ENCODE measurements at places on chromosomes 11 and 22.
A peak's percentile ranks its signal among the peaks of the same experiment; 100 is the strongest.

GRCh38 chr22:39545386-39546365 is 13.1 kb upstream of the RPS19BP1 start:
- no peak for DNase-seq

DNA sequence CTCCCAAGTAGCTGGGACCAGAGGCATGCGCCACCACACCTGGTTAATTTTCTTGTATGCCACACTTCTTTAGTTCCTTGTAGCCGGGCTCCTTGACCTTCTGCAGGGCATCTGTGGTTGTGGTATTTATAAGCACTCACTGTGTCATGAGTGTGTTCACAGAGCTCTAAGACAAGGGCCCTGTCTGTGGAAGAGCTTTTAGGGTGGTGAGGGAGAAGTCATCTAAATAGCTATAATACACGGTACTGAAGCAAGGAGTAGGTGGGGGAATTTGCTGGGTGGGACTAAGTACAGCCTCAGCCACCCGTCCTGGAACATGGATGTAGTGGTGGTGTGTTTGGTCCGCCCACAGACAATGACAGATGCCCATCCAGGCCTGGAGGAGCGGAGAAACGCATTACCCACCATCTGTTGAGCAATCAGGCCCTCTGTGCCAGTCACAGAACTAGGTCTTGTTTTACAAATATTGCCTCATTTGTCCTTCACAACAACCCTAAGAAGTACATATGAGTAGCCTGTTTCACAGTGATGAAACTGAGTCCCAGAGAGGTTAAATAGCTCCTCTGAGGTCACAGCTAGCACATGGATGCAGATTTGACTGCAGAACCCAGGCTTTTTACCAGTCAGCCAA is 10.1 kb downstream of the ACO2 start:
- DNase-seq: no peak

GRCh38 chr11:59261150-59261549 is 48.4 kb upstream of the MPEG1 start:
- DNase-seq: no peak

DNA sequence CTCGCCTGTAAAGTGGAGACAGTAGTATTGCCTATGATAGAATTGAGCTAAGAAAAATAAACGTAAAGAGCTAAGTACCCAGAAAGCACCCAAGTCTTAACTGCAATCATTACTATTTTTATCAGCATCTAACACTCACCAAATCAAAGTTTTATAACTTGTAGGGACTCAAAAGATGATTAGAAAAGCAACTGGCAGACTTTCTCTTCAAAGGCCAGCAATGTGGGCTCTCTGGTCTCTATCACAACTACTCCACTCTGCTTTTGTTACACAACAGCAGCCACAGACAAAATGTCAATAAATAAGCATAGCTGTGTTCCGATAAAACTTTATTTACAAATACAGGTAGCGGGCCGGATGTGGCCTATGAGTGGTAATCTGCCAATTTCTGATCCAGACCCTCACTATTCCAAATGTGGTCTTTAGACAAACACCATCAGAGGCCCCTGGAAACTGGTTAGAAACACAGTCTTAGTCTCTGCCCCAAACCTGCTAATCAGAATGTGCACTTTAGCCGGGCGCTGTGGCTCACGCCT is 8.2 kb downstream of the TPST2 start:
- no peak for DNase-seq

DNA sequence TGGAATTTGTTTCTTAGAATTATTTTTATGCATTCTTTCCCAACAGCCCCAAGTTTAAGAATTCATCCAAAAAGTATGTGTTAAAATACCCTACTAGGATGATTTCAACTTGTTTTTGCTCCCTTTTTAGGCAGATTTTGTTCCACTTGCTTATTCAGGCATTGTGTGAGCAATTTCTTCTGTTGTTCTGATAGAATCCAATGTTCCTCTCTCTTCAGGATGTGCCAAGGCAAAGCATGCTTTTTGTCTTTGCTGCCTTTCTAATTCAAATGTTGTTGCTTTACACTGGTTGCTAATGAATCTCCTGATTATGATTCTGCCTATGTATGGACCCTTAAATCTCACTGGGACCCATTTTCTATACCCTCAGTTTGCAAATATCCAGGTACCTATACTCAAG is 131.2 kb upstream of the ARHGAP42 start:
- DNase-seq: no peak

GRCh38 chr11:76276781-76277155 is 70.5 kb upstream of the WNT11 start:
- no peak for DNase-seq

DNA sequence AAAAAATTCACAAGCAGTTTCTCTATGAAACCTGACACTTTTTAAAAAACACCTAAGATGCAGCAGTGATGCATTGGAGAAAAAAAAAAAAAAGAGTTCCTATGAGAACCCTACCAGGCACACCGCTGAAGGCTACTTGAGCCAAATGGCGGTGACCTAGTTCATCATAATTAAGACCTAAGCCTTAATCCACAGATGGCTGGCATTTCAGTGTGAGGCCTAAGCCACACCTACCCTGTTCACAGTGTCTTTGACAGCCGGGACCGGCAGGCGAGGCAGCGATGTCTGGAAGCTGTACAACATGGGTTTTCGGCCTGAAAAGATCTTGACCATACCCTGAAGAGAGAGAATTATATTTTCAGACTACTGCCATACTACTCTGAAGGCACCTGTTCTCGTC is 38.0 kb downstream of the CPT1A start:
- no peak for DNase-seq

- DNase-seq: no peak
These were observed 132.0 kb downstream of the MRTFA start for GRCh38 chr22:40504285-40505249.

DNA sequence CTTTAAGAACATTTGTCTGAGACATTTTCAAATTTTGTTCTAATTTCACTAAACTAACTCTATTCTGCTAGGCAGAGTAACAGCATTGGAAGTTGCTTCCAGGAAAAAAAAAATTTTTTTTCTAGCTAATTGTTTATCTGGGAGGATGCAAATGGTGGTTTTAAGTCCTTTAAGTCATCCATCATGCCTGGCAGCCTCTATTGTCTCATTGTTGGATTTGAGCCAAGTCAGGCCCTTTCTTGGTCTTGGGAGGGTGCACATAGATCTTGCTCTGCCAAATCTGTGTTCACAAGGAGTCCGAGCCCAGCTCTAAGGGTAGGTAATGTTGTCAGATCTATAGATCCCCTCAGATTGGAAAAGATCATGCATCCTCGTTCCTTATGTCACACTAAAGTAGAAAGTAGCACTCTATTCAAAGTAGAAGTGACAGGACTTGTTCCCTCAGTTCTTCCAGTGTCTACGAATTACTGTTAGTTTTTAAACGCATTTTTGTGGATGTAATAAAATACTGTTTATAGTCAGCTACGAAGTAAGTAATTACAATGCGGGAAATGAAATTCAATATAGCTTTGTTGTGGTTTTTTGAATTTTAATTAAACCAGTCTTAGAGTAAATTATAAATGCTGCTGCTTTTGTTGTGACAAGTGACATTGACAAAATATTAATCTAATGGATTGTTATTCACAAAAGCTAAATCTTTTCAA is 166.0 kb upstream of the RASSF10 start:
- DNase-seq: peak; percentile 8

- DNase-seq: no peak
These were observed 137.5 kb upstream of the HSD17B12 start for GRCh38 chr11:43542750-43543712.

GRCh38 chr11:45475173-45475572 is 189.0 kb upstream of the SYT13 start:
- DNase-seq: no peak

- no peak for DNase-seq
These were observed 3.9 kb downstream of the UCP3 start for GRCh38 chr11:74004759-74005615.

GRCh38 chr11:10599388-10600175 is 31.1 kb upstream of the LYVE1 start:
- no peak for DNase-seq

DNA sequence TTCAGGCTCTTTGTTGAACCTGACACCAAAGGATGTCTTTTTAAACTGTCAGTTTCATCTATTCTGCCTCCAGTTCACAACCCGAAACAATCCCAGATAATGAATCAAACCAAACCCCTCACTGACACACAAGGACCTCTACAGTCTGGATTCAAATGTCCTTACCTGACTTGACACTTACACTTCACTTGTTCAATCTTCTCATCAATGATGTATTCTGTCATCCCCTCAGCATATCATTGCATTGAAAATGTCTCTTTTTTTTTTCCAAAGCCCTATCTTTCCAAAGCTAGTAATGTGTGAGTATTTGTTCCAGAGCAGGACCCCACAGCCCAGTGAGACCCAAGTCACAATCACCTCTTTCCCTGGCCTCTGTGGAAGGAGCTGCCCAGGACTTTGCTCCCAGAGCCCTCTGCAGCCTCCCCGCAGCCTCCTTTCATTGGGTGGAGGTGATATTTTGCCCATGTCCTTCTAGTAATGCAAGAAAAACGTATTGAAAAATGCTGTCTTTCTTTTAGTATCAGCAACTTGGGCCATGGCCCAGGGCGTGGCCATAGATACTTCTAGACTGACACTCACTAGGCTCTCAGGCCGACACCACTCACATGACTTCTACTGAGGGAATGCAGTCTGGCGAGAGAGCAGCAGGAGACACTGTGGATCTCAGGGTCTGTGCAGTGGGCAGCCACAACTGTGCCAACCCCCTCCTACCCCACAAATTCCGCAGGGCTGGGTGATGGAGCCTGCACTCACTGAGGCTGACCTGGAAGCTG is 18.2 kb downstream of the RFPL3 start:
- DNase-seq: no peak

DNA sequence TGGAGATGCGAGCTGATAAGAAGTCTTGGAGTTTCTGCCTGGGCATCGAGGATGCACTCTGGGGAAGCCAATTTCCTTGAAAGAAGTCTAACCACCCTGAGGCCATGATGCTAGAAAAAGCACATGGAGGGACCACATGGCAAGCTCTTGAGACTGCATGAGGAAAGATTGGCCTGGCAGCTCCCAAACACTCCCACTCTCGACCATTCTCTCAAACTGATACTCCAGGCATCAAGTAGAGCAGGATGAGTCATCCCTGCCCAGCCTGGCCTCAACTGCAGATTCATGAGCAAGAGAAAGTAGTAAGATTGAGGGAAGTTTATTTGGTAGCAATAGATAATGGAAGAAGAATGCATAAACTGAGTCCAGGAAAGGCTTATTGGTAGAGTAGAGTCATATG is 194.3 kb downstream of the KIF18A start:
- DNase-seq: peak; percentile 23

DNA sequence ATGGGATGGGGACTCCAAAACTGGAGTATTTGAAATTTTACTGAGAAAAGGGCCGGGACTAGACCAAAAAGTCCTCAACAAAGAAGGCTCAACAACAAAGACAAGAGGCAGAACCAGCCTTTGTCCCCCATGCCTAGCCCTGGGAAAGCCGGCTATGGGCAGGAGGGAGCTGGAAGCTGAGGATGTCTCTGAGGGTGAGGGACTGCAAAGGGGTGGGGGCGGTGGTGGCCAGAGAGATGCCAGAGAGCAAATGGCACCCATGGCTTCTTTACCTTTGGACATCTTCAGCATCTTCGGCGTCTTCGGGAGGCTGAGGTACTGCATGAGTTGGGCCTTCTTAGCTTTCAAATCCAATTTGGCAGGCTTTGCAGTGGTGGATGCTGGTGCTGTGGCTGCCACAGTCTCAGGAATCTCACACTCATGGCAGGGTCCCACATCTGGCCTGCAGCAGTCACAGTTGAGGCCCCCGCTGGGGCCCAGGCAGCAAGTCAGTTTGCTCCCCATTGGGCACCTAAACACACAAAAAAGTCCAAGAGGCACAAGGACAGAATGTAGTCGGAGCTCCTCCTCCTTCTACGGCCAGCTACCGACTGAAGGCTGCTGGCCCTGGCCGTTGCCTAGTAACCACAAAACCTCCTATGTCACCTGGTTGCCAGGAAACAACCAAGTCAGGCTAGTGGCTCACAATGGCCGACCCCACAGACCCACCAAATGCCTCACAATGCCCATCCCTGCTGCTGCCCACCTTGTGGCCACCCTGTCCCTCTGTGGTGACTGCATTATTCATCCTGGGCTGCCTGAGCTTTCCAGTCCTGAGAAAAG is at the start of gene C22orf42:
C22orf42 (minus strand) TSS at position 592 of the 822 bp plus-strand sequence; CDS start at position 504, 88 bp downstream.
- no peak for DNase-seq

GRCh38 chr11:13462311-13462900 is 616 bp downstream of the BTBD10 start:
- peak; percentile 72 for DNase-seq

- no peak for DNase-seq
These were observed 2.0 kb downstream of the HEPN1 start for GRCh38 chr11:124920870-124921609.

DNA sequence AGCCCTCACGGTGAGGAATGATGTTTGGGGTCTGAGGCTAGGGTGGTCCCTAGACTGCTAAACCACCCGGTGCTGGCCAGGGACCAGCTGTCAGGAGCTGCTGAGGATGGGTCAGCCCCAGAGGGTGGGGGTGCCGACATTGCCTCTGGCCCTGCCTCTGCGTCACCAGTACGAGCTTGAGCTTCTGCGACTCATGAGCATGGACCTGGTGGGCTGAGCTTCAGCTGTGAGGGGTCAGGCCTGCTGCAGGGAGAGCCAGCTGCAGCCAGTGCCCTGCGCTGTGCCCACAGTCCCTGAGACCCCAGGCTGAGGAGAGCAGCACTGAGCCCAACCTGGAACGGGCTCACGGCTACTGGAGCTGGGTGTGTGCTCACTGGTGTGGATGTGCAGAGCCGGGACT is 7.0 kb downstream of the DERL3 start:
- DNase-seq: no peak

- no peak for DNase-seq
These were observed 1.5 kb downstream of the CLCF1 start for GRCh38 chr11:67371911-67372320.

GRCh38 chr11:33658195-33658900 is 42.3 kb downstream of the C11orf91 start:
- no peak for DNase-seq

DNA sequence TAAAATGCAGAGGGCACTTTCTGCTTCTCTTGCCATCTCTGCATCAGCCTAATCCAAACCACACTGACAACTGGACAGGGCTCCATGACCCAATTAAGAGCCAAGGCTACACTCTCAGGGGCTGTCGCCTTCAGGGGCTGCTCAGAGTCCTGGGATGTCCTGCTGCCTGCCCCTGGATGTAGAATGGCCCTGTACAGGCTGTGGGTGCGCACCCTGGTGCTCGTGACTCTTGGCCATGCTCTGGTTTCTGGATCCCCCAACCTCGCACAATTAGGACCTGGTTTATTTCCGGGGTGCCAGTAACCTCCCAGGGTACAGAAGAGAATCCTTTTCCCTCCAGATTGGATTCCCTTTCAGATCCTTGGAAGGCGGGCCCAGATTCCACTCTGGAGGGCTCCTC is 11.3 kb downstream of the IFT27 start:
- no peak for DNase-seq

- DNase-seq: no peak
These were observed 10.2 kb downstream of the SSTR3 start for GRCh38 chr22:37202001-37202555.

GRCh38 chr11:819943-820649 is 1.4 kb downstream of the PNPLA2 start:
- DNase-seq: peak; percentile 88

DNA sequence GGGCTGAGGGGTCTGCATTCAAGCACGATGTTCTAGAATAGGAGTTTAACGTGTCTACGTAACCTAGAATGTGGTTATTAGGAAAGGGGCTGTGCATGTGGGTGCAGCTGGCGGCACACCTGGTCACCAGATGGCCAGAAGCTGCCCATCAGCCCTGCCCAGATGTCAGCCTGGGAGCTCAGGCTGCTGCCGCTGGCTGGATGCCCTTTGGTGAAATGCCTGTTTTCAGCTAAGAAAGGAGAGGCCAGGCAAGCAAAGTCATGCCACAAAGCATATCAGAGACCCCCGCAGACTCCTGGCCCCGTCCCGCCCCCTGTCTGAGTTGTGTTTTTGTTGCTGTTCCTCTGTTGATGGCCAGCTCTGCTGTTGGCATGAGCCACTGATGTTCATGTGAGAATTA is 11.3 kb upstream of the ADORA2A start:
- DNase-seq: no peak
